ENCODE measurements at places on chromosomes 1 and 21.

DNA sequence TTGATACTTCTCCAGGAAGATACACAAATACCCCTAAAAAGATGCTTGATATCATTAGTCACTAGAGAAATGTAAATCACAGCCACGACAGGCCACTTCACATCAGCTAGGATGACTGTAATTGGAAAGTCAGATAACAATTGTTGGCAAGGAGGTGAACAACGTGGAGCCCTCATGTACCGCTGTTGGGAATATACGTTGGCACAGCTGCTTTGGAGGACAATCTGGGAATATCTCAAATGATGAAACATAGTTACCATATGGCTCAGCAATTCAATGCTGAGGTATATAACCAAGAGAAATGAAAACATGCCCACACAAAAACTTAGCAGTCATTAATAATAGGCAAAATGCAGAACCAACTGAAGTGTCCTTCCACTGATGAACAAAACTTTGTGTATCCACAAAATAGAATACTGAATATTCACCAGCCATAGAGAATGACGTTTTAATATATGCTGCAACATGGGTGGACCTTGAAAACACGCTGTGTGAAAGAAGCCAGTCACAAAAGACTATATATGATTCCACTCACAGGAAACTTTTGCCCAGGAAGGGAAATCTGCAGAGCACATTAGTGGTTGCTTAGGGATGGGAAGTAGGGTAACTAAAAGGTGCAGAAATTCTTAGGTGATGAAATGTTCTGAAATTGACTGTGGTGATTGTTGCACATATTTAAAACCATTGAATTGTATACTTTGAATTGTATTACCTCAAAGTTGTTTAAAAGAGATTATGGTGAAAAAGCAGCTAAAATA is 95.4 kb downstream of the AHCTF1 start:
- no peak for DNase-seq

DNA sequence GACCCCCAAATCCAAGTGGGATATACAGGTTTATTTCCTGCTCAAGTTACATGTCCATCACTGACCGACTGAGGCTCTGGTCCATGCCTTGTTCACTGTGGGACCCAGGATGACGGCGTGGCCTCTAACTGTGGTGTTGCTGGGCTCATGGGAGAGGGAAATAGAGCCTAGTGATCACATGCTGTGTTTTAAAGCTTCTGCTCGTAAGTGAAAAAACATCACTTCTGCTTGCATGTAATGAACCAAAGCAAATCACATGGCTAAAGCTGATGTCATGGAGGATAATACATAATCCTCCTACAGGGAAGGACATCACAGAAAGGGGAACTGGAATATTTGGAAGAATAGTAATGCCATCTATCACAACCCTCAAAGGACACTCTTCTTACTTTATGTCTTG is 107.6 kb downstream of the FASLG start:
- no peak for DNase-seq

DNA sequence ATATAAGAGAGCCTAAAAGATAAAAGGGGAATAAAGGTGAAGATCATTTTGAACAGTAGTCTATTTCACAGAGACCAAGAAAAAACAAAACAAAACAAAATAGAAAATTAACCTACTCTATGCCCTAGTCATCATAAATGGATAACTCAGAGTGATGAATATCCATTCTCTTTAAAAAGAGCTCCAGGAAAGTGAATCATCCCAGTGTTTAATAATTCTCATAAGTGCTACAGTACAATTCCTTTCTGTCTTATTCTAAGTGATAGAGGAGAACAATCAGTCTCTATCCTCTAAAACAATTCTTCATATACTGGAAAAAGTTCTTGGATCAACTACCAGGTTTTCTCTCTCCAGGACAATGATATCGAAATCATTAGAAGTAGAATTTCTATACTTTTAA is 45.8 kb downstream of the GDAP2 start:
- no peak for DNase-seq

DNA sequence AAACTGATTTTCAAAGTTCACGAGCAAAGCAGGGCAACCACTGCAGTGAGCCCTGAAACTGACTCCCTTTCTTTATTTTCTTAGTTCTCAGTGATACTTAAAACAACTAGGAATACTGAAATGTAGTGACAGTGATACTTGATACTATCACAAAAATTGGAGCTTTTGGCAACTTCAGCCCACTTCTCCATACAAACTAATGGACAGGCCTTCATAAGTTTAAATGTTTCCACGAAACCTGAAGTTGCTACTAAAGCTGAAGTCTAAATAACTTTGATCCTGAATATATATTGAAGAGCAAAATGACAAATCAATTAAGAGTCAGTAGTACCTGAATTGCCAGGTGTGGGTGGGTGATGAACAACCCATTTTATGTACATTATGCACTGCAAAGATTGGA is 10.0 kb downstream of the NR5A2 start:
- DNase-seq = no peak

DNA sequence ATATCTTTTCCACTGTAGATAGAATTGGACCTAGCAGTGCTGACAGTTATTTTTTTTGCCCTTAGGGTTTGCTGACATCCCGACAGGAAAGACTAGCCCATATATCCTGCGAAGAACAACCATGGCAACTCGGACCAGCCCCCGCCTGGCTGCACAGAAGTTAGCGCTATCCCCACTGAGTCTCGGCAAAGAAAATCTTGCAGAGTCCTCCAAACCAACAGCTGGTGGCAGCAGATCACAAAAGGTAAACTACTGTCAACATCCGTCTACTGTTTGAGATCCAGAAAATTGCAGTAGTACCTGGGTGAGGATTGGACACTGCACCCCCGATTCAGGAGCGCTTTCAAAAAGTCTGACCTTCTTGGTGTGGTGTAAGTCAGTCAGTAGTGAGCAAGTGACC is 55.8 kb downstream of the CENPF start:
- DNase-seq = no peak

DNA sequence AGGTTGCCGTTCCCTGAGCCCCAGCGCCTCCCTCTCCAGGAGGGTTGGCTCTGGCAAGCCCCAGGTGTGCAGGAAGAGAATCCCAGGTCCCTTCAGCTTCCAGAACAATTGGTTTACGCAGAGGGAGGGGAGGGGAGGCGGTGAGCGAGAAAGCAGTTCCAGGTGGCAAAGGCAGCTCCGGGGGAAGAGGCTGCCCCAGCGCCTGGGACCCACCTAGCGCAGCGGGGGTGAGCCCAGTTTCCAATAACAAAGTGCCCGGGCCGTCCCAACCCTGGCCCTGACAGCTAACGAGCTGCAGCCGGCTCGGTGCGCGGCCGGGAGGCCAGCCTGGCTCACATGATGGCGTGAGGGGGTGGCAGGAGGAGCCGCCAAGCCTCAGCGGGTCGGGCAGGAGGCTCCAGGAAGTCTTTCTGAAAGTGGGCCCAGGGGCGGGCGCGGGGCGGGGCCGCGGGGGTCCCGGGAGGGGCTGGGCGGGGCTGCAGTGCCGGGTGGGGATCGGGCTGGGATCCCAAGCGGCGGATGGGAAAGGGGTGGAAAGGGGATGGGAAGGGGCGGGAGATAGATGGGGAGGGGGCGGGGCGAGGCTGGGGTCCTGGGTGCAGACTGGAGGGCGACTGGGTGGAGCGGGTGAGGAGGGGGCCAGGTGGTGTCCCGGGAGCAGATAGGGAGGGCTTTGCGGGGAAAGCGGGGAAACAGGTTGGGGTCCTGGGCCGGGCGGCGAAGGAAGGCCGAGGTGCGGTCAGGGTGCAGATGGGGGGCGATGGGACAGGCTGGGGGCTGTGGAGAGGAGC is 22.8 kb downstream of the DHRS3 start:
- DNase-seq = no peak

DNA sequence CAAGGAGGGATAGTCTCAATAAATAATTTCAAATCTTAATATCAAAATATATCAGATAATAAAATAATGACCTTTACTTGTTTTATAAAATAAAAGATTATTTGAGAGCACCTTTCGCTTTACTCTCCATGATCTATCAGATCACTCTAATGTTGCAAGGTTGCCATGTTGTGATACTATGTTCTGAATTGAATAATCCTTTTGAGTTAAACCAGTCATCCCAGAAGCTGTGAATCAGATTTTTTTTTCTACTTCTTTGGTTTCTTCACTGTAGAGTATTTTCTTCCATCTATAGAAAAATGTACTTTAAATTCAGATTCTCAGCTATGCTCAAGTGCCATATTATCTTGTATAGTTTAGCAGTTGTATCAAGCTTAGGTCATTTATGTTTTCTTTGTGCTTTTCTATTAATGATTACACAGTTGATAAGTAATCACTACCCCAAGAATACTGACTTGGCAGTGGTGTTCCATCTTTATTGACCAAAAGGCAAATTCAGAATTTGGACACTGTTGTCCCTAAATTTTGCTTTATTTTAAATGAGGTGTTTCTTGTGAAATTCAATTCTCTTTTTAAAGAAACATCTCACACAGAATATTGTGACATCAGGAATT is 32.9 kb downstream of the BRDT start:
- DNase-seq = no peak

DNA sequence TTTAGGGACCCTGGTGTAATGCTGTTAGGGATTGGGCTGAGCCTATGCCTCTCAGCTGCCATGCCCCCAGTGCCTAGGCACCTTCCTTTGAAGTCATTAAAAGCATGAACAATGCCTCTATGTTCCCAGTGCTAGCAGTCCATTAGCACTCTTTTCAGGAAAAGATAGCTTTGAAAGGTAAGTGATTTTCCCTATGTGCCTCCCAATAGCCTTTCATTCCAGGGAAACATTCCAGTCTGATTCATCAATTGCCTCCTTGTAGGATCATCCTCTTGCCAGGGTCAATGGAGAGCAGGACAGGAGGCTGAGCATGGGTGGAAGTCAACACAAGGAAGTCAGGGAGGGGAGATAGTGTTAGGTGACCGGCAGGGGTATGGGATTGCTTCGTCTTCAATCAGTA is 8.6 kb upstream of the IGSF21 start:
- no peak for DNase-seq

- DNase-seq = no peak
Measured at GRCh38 chr1:58441699-58442098, 104.8 kb downstream of the OMA1 start.

DNA sequence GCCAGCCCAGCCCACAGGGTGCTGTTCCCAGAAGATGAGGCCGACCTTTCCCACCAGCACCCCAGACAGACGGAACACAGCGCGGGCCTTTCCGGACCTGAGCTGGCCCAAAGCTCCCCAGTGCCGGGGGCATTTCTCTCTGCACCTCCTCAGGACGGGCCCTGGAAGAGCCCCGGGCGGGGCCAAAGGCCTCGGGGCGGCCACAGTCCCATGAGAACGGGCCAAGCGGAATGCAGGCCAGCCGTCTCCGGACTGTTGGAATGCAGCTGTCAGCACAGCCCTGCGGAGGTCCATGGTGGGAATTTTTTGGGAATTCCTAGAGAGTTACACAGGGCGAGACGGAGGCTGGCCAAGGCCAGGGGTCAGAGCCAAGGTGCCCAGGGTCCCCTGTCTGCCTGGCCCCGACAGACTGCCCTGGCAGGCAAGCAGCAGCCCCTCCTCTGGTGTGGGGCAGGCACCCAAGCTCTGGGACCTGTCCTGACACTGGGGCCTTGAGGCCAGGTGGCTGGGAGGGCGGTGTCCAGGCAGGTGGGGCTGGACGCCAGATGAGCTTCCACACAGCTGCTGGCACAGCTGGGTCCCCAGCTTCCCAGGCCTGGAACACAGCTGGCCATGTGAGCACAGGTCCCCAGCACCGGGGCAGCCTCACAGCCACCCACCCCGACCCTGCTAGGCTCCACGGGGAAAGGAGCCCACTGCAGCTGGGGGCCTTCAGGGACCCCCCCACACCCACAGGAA is 63.0 kb downstream of the MEGF6 start:
- no peak for DNase-seq

DNA sequence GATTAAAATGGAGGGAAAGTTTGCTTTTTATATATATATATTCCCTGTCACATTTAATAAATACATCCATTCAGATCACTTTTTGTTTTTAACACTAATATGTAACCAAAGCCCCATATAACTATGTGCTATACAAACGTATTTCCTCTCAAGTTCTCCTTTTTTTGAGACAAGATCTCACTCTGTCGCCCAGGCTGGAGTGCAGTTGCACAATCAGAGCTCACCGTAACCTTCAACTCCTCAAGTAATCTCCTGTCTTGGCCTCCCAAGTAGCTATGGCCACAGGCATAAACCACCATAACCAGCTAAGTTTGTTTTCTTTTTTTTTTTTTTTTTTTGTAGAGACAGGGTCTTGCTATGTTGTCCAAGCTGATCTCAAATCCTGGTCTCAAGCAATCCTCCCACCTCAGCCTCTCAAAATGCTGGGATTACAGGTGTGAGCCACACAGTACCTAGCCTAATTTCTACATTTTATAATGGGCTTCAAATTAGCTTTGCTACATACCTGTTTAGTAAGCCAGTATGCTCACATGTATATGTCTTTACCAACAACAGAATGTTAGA is 120.0 kb downstream of the TGFBR3 start:
- no peak for DNase-seq

DNA sequence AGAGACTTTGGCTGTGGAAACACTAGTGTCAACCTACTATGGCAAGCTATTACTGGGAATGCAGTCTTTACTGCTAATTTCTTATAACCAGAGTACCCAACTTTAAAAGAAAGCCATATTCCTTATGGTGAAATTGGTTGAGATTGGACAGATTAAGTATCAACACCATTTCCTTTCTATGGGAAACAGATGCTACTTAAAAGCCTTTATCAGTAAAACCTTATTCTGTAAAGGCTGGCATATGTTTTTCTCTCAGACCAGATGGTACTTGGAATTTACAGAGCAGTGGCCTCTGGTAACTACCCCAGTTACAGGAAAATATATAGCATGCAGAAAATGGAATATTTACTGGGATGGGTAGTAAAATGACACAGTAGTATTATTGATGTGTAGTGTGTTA is 18.8 kb downstream of the IFI44 start:
- DNase-seq = no peak

GRCh38 chr1:180626711-180627110 is 5.1 kb upstream of the XPR1 start:
- no peak for DNase-seq

DNA sequence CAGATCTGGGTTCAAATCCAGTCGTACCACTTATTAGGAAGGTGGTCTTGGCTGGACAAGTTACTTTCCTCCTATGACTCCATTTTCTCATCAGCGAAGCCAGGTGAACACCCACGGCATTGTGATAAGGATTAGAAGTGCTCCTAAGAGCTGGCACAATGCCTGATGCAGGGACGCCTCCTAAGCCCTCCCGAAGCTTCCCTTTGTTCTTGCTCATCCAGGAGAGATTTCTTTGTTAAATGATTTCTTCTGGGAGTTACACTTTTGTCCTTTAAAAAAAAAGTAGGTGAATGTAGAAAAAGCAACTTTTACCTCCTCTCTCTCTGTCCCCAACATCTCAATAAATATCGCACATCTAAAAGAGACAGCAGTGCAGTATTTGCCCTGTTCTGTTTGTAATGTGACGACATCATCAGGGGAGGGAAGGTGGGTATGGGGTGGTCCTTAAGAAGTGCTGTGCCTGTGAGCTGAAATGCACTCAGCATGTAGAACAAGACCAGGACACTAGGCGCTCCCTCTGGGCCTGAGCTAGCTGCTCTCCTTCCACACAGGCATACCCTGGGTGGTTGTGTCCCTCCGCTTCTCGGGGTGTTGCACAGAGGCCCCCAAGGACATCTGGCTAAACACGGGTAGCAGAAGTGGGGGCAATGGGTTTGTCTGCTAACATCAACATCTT is 43.9 kb downstream of the SUSD4 start:
- no peak for DNase-seq

GRCh38 chr1:7704214-7705047 is 66.7 kb upstream of the VAMP3 start:
- DNase-seq = peak; percentile 75
